ENCODE measurements at places on chromosomes 1 and 21.

- no peak for DNase-seq
These were observed 183.8 kb downstream of the AJAP1 start for GRCh38 chr1:4838231-4838630.

DNA sequence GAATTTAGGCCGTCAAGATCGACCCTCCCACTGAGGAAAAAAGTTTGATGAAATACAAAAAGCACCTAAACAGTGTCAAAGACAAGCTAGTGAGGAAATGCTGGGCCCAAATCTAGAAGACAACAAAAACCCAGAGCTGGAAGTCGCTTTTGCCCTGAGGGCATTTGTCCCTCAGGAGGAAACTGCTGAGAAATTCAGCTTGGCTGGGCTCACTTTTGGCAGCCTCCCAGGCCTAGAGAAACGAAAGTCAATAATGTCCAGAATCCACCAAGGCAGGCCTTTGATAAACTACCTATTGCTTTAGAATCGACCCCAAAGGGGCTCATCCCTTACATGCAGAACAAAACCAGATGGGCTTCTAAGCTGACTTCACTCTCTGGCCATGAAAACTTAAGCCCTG lies 38.9 kb downstream of the SYT2 start:
- no peak for DNase-seq

DNA sequence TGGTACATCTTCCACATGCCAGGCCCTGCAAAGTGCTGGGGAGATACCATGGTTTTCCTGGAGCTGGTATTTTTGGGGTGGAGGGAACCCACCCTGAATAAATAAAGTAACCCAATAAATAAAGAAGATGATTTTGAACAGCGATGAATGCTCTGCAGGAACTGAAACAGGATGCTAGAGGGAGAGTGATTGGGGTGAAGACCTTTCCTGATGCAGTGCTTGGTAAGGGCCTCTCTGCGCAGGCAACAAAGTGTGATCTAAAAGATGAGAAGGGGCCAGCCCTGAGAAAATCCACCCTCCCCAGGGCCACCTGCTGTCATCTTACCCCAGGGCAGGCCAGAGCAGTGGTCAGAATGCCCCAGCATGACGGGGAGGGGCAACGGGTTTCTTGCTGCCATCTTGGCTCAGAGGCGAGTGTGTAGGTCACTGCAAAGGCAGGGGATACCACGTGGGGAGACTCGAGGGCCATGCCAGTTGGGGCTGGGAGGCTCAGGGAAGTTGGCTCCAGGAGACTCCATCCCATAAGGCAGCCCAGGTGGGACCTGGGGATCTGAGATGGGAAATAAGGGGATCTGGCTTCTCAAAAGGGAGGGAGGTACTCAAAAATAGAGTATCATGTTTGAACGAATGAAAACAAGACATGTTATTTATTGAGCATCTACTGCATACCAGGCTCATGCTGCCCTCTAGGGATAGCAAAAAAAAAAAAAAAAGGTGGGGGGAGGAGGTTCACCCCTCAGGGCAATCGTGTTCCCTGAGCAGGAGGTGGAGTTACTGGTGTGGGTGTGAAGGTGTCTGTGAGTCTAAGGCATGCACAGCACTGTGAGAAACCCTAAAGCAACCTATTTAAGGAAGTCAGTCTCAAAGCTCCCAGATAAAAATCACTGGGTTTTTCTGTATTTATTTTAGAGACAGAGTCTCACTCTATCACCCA lies 2.8 kb downstream of the SRARP start:
- no peak for DNase-seq

GRCh38 chr1:182709225-182709764 lies 24.9 kb upstream of the RGS8 start:
- no peak for DNase-seq

DNA sequence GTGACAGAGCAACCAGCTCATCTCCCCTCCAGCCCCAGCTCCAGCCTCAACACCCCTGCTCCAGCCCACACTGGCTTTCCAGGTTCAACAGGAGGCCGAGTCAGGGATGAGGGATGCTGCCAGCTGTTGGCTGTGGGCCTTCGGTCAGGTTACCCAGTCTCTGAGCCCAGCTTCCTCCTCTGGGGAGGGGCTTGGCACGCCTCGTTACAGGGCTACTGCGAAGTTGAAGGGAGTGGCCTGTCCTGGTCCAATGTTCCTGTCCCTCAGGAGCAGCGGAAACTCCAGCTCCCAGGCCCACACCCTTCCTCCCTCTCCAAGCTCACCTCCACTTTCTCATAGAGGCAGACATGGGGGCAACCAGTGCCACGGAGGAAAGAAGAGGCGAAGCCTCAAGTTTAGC lies 15.1 kb upstream of the TAS1R2 start:
- no peak for DNase-seq

Data from B cell (primary cell).